ENCODE measurements at places on chromosomes 7 and 10.

DNA sequence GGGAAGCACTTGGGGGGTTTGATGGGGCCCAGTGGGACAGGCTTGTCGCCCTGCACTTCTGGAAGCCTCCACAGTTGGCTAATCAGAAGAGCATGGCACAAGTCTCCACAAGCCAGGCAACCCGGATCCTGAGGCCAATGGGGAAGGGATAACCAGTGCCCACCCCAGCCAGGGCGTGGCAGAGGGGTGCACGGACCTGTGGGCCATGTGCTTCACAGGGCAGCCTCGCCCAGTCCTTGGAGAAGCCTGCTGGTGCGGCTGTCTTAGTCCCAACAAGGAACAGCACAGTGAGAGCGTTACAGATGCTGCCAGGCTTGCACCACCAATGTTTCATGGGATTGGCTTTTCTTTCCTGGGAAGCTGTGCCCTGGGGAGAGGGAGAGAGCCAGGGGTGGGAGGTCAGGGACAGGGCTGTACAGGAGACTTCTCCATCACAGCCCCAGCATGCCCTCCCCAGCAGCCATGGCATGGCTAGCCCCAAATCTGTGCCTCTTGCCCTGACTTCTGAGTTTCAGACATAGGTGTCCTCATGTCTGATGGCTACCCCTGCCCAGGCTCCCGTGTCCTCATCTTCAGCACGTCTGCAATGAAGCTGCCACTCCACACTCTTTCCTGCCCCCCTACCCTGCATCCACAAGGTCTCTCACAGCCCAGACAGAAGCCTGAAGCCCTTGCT is 116.0 kb downstream of the PTPN20 start:
- DNase-seq, result no peak

- no peak for DNase-seq
Measured at GRCh38 chr7:27689150-27689549, 26.5 kb upstream of the HIBADH start.

GRCh38 chr7:13130321-13130720 is 442.9 kb downstream of the ARL4A start:
- DNase-seq, result no peak

- DNase-seq, result no peak
Measured at GRCh38 chr7:144820552-144820951, 15.3 kb downstream of the TPK1 start.

DNA sequence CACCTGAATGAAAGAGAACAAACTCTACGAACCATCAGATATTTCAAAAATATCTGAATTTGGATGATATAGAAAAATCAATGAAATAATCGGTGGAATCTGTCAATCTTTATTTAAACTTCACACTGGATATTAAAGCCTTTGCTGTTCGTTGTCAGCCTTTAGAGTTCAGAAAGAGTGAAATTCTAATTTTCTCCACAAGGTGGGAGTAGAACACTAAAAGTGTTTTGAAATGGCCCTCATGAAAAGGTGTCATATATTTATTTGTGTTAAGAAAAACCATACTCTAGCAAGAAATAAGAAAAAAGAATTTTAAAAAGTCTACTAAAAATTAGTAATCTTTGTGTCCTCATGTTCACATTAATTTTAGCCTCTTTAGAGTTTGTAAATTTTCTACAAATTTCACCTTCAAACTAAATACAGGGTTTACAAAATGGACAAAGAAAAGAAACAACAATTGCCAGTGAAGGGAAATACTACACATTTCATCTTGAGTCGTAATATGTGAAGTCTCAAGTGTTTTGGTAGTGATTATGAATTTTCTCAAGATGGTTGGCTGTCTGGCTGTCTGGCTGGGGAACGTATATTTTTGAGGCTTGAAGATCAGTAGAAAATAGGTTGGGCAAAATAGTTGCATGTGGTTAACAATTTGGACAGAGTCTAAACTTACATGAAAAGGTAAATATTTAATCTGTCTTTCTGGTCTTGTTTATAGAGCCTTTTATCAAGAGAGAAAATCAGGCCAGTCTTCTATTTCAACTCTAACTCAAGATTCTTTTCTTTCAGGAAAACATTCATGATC is 43.7 kb downstream of the DNAJB9 start:
- peak; percentile 62 for DNase-seq

DNA sequence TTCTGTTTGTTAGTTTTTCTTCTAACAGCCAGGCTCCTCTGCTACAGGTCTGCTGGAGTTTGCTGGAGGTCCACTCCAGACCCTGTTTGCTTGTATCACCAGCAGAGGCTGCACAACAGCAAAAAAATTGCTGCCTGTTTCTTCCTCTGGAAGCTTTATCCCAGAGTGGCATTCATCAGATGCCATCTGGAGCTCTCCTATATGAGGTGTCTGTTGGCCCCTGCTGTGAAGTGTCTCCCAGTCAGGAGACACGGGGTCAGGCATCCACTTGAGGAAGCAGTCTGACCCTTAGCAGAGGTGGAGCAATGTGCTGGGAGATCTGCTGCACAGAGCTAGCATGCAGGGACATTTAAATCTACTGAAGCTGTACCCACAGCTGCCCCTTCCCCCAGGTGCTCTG is 26.7 kb upstream of the CROT start:
- no peak for DNase-seq

- no peak for DNase-seq
Measured at GRCh38 chr10:528173-529165, 161.0 kb downstream of the DIP2C start.

GRCh38 chr7:158576050-158576762 is 11.4 kb downstream of the PTPRN2 start:
- DNase-seq, result peak; percentile 77
